Skeletal muscle cell (primary cell): ENCODE measurements at places on chromosomes 12 and 14.

DNA sequence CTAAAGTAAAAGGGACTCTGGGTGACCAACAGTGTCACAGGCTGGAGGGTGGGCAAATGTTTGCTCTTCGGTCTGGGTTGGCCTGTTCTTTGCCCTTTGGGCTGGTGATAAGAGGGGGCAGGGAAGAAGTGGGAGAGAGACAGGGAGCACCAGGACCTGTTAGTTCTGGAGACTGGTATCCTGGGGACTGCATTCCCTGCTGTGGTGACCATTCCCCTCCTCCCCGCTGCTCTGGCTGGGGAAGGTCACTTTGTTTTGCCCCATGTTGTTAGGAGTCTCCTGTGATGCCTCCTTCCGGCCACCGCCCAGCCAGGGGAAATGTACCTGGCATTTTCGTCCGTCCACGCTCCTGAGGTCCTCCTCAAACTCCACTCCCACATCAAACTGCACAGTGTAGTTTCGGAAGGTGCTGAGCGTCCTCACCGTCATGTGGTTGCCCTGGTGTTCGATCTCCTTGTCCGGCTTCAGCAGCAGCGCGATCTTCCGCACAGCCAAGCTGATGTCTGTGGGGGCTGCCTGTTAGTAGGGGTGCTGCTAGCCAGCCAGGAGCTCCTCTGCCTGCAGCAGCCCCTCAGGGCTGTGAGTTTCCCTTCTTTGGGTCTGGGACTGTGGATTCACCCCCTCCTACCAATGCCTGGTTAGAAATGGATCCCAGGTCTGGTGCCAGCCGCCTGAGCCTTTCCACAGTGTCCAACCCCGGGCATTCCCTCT lies 618 bp downstream of the RBP5 start:
- no peak for DNase-seq

DNA sequence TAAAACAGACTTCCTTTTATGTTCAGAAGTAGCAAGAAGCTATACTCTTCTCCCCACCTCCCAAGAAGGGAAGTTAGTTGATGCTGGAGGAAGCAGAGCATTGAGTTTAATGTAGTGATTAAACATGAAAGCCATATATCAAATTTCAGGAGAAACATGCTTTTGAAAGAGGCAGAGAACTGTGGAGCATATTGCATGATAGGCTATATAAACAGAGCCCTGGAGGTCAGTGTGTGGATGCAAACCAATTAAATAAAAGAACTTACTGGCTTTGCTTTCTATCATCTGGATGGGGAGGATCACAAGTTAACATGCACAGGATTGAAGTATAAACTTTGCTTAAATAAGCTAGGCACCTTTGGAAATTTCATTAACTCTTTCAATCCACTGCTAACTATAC lies 94.1 kb downstream of the MSRB3 start:
- no peak for DNase-seq

- DNase-seq, result no peak
Observed at GRCh38 chr12:124406043-124406442, 111.2 kb downstream of the RFLNA start.

- DNase-seq, result no peak
Observed at GRCh38 chr12:1529228-1529861, 65.0 kb downstream of the FBXL14 start.

- no peak for DNase-seq
Observed at GRCh38 chr12:102120886-102121285, 903 bp downstream of the PARPBP start.

DNA sequence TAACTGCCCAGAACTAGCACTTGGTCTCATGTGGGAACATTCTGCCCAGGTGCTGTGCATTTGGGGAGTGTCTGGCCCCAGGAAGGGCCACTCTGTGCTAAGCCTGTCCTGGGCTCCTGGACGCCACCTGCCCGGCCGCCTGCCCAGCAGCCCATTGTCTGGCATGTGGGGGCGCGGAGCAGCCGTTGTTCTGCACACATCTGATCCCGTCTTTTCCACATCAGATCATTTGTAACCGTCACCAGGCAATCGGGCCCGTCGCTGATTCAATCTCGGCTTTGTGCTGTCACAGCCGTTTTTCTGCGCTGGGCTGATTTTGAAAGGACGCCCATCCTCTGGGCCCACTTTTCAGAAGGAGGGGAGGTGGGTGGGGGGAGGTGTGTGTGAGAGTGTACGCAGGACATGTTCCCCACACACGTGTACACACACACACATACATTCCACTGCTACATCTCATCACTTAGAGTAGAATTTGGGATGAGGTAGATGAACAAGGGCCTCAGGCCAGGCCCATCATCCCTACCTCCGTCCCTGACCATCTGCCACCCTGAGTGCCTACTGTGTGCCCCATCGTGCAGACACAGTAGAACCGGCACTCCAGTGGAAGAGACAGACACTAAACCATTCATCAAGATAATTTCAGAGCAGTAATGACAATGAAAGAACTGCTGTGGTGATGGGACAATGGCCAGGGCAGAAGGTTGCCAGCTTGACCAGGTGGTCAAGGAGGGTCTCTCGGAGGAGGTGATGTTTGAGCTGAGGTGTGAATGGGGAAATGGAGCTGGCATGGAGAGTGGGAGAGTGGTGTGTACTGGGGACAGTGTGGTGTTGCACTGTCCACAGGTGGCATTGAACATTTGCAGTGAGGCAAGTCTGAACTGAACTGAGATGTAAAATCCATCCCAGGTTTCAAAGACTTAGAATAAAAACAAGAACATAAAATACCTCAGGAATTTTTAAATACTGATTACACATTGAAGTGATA lies 19.0 kb downstream of the FAM222A start:
- DNase-seq, result no peak

GRCh38 chr12:5442251-5443006 lies 10.5 kb downstream of the NTF3 start:
- no peak for DNase-seq

DNA sequence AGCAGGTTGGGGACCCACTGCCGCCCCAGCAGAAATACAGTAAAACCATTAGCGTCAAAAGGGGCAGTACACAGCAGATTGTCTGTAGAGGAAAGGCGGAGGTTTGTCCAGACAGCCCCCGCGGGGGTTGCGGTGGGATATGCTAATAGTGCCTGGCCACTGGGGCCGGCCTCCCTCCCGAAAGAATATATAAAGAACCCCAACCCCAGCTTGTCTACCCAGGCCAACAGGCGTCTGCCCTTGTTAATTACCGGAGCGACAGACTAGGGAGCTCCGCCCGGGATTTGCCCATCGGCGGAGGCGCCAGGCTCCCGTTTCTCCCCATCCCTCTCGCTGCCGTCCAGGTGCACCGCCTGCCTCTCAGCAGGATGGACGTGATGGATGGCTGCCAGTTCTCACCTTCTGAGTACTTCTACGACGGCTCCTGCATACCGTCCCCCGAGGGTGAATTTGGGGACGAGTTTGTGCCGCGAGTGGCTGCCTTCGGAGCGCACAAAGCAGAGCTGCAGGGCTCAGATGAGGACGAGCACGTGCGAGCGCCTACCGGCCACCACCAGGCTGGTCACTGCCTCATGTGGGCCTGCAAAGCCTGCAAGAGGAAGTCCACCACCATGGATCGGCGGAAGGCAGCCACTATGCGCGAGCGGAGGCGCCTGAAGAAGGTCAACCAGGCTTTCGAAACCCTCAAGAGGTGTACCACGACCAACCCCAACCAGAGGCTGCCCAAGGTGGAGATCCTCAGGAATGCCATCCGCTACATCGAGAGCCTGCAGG lies at the start of gene MYF5:
Gene MYF5, plus strand, starts transcription at position 217 of the 774 bp plus-strand sequence. Its CDS starts 152 bp downstream, at position 369.
- DNase-seq, result no peak

DNA sequence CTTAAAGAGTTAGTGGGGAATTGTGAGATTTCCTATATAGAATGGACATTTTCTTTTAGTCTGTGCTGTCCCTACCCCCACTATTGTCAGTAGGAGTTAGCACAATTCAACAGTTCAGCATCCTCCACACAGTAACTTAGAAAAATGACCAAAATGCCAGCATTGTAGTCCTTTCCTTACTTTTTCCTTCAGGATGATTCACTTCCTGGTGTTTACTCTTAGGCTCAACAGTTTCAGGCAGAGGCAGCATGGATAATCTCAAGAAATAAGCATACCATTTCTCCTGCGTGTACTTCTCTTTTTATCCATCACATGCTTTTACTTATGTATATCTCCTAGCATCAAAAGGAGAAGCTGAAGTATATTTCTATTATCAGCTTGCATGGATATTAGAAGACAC lies 683.4 kb downstream of the SLC16A7 start:
- DNase-seq, result no peak

DNA sequence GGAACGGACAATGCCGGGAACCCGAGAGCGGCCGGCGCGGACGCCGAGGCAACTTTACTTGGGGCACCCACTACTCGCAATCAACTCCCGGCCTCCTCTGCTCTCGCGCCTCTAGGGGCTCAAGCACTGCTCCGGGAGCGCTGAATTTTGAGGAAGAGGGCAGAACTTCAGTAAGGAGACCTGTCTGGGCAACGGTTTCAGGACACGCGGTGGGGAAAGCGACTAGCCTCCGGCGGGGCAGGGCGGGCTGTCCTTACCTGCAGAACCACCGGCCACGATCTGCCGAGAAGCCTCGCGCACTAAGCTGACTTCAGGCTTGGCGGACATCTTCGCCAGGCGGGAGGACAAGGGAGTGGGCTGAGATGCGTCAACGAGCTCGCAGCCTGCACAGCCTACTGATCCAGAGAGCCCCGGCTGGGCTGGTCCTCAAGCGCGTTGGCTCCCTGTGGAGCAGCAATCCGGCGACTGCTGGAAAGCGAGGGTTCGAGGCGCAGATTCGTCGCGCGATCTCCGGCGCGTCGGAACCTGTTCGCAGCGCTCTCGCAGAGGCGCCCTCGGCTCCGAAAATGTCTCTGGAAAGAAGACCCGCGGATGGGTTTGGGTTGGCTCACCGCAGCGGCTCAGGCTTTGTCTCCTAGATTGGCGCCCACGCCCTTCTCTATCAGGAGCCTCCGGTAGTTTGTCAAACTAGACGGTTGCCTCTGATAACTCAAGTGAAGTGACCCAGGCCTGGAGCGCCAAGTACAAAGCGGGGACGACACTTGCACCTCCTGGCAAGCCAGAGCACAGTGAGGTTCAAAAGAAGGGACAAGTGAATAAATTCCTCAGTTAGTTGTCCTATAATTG lies at the start of gene SLC25A21:
Gene SLC25A21, minus strand, starts transcription at position 583 of the 846 bp plus-strand sequence.
- peak; percentile 47 for DNase-seq

GRCh38 chr14:55005071-55005470 lies 21.8 kb downstream of the WDHD1 start:
- no peak for DNase-seq

- DNase-seq, result no peak
Observed at GRCh38 chr12:77294016-77294415, 228.6 kb upstream of the E2F7 start.

GRCh38 chr12:89091293-89091841 lies 260.9 kb downstream of the DUSP6 start:
- DNase-seq, result no peak

GRCh38 chr12:31471051-31471450 lies 119.9 kb downstream of the DENND5B start:
- no peak for DNase-seq

DNA sequence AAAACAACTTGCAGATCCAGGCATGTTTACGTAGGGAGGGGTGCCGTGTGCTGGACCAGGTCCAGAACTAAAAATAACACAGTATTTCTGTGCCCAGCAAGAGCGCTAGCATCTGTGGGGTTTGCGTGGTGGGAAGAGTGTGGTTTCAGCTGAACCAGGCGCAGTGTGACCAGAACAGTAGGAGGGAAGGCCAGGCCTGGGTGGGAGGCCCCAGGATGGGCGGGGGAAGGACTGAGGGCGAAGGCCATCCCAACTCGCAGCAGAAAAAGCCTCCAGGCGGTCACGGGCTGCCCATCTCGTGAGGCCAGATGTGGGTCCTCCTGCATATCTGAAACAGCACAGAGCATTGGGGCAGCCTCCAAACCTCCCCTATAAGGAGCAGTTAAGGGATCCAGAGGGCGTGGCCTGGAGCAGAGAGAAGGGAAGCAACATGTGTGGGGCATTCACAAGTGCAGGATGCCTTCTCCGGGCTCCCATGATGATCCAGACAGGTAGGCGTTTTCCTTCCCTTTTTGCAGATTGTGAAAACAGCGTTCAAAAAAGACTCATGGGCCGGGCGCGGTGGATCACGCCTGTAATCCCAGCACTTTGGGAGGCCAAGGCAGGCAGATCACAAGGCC lies 17.8 kb upstream of the CD9 start:
- peak; percentile 70 for DNase-seq

GRCh38 chr12:101793401-101793800 lies 37.4 kb downstream of the GNPTAB start:
- DNase-seq, result no peak

- DNase-seq, result no peak
Observed at GRCh38 chr14:100788517-100788916, 37.4 kb upstream of the MEG3 start.

GRCh38 chr14:45727133-45727532 lies 474.1 kb upstream of the MIS18BP1 start:
- DNase-seq, result no peak

DNA sequence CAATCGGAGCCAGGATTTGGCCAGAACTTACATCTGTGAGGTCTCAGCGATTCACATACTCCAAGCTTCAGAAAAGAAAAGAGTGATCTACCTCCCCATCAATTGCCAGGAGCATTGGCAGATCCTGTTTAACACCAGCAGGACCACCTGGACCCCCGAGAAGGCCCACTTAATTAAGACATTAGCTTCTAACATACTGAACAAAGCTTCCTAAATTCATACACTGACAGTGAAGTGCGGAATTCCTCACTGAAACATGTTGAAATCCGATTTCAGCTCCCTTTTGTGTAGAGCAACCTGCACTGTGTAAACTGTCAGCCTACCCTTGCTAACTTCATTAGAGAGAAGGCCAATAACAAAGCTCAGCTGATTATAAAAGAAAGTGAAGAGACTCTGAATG lies 274.0 kb downstream of the NOVA1 start:
- DNase-seq, result no peak
